ENCODE measurements at places on chromosomes 13 and 19.
A peak's percentile ranks its signal among the peaks of the same experiment; 100 is the strongest.

DNA sequence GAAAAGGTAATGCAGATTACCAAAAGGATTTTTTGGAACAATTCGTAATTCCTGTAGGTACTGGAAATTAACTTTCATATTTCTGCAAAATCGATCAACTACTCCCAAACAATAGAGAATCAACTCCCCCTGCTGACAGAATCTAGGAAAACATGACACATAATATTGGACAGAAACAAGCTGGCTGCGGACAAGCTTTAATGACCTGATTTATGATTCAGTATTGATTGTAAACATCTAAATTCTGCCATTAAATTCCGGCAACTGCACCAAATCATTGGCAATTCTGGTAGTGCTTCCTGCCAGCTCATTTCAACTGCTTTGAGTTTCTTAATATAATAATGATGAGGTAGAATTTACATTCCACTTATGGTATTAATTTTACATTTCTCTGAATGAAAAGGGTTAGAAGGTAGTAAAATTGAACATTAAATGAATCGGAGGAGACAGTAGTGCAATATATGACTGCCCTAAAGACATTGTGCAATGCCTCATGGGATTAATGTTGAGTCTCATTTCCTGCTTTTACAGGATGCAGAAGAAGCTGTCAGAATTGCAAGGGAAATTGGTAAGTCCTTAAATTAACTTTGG lies 146.5 kb downstream of the PCCA start:
- no peak for DNase-seq

DNA sequence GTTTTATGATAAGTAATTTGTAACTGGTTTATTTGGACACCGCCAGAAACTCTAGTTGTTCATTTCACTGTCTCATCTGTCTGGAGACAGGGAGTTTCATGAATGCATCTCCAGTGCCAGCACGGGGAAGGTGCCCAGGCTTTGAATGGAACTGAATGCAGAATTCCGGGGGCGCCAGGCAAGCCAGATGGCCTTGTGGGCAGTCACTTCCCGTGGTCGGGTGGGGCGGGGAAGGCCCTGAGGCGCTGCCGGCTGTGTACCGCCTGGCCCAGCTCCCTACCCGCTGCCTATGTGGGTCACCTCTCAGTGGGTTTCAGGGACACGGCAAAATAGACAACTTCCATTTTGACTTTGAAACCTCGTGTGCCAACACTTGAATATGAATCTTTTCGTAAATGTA lies 28.8 kb upstream of the MCF2L start:
- no peak for DNase-seq

DNA sequence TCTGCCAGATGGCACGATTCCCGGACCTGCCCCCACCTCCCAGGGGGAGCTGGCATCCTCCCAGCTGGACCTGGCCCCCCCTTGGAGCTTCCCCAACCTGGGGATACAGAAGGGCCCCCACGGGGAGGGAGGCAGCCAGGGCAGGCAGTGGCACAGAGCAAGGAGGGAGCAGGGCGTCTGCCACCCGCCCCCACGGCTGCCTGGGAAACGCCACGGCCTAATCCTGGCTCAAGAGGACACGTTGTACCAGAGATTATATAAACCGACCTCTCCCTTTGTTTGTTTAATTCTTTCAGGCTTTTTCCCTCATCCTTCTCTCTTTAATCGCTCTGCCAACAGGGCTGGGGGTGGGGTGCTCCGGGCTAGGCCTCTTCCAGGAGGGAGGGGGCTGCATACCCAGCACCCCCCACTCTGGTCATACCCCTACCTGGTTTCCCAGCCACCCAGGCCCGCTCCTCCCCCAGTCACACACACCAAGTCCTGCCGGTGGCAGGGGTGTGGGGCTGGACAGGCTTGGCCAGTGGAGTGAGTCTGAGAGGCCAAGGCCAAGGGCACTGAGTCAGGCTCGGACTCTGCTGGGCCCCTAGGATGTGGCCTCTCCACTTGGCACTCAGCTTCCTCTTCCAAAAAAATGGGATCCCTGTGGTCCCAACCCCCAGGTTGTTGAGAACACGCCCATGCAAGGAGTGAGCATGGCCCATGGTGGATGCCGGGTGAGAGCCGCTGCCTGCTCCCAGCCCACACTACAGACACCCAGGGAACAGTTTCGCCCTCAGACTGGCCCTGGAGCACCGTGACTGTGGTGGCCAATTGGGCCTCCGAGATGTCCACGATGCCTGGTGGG lies 29.5 kb upstream of the NFIC start:
- no peak for DNase-seq

DNA sequence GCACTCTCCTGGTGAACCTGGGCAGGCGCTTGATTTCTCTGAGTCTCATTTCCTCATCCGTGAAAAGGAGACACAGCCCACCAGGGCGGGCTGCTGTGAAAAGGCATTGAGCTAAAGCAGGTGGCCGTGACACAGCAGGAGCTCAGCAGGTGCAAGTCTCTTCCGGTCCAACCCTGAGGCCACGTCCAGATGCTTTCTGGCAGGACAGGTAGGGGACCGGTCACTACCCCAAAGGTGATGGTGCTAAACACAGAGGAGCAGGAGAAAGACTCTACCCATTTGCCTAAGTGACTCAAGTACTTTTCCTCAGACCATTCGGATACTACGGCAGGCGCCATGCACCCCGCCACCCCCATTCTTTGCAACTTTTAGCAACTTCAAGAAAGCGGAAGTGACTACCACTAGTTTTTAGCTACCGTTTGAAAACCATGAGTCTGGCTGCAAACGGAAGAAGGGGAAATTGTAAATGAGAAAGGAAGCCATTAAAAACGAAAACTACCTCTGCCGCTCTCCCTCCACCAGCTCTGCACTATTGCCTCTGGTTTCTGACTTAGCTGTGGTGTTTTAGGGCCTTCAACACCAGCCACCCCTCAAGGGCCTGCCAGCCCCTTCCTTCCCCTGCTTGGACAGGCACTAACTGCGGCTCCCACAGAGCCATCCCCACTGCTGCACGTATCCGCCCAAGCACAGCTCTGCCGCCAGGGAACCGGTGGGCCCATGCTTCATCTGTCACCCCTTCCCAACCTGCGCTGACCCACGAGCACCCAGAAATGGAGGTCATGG lies 4.8 kb downstream of the PPP6R1 start:
- DNase-seq: no peak

DNA sequence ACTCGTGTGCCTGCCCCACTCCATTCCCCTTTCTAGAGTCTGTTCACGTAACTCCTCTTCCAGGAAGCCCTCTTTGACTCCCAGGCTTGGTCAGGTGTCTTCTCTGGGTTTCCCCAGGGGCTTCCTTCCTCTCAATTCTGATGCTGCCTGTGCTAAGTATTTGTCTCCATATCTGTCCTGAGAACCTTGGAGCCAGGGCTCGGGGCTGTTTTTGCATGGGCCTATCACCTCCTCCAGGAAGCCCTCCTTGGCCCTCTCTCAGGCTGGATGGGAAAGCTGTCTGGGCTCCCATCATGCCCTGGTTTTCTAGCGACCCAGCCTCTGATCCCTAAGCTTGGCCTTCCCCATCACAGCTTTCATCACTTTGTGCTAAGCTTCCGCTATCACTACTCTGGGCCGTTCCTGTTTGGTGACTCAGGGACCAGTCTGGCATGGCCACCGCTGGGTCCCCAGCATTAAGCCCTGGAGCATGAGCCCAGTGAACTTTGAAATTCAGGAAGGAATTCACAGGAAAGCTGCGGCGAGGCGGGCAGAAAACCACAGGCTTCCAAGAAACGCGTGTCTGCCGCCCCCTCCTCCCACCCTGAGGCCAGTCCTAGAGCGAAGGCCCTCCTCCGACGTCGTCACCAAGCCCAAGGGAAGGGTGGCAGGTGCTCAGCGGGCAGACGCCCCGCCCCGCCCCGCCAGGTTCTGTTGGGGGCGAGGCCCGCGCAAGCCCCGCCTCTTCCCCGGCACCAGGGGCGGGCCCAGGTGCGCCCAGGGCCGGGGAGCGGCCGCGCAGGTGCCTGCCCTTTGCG lies 486 bp upstream of the SPINT2 start:
- DNase-seq: peak; percentile 53

DNA sequence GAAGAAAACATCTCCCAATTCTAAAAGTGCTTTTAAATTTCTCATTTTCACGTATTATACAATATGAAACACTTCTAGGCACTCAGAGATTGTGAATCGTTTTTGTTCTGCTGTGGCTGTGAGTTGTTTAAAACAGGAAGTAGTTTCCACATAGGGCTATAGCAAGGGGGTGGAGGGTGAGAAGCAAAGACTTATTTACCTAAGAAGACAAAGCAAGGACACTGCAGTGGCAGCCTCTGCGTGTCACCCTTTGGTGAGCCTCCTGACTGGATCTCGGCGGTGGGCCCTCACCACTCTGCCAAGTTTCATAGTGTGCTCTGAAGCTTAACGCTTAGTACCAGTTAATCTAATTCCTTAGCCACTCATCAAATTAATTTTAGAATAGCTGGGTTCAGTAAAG lies 56.8 kb downstream of the TNFSF13B start:
- no peak for DNase-seq
